Fibroblast of villous mesenchyme (primary cell): ENCODE measurements at places on chromosomes 1 and 21. TPM values are rescaled to one million over a fixed set of nuclear protein-coding genes. Genes with fewer than 3 reads are reported as not detected.

Gene F5
- total RNA-seq = not detected in 2 replicates

Gene RAB42
- 3.9 and 5.2 TPM in 2 replicates for total RNA-seq

Gene ASAP3
- total RNA-seq = 33.5 and 35.0 TPM in 2 replicates

Gene ADGRB2
- 11.3 and 14.2 TPM in 2 replicates for total RNA-seq

Gene LACTBL1
- total RNA-seq = not detected in 2 replicates

Gene RGS16
- 0.32 and 1.3 TPM in 2 replicates for total RNA-seq

Gene FAM76A
- 16.0 and 20.0 TPM in 2 replicates for total RNA-seq

Gene SUSD4
- under 0.01 TPM in 1 of 2 replicates, not detected in the other for total RNA-seq

Gene TTC24
- total RNA-seq = not detected in 2 replicates

Gene S100A16
- total RNA-seq = 159 and 206 TPM in 2 replicates

Gene MMEL1
- total RNA-seq = under 0.01 and 0.64 TPM in 2 replicates

Gene ANKRD34A
- total RNA-seq = 1.3 and 1.6 TPM in 2 replicates

Gene IVL
- total RNA-seq = not detected in 2 replicates

Gene CFAP45
- total RNA-seq = 0.32 and 0.43 TPM in 2 replicates

Gene LRRC53
- total RNA-seq = not detected in 2 replicates

Gene CNTN2
- total RNA-seq = not detected in 2 replicates

Gene BLACAT1
- not detected in 2 replicates for total RNA-seq

Gene CHRM3
- under 0.01 TPM in 1 of 2 replicates, not detected in the other for total RNA-seq

Gene RASAL2
- total RNA-seq = 30.9 and 40.6 TPM in 2 replicates

Gene NBPF10
- total RNA-seq = 1.3 and 2.3 TPM in 2 replicates

Gene RIMS3
- total RNA-seq = 0.32 and 0.86 TPM in 2 replicates

Gene ATAD3C
- under 0.01 and 0.32 TPM in 2 replicates for total RNA-seq

Gene OR6N1
- total RNA-seq = not detected in 2 replicates

Gene RHBDL2
- total RNA-seq = 0.97 and 1.7 TPM in 2 replicates
